HCT116 (cell line): ENCODE measurements at places on chromosomes 11 and 22. TPM values are rescaled to one million over a fixed set of nuclear protein-coding genes. Genes with fewer than 3 reads are reported as not detected.

- H3K4me1 ChIP-seq: no peaks in the 10 kb centered on the region
- DNase-seq: peak; percentile 29
- H3K4me3 ChIP-seq: no peak overlapping the region
- no peaks in the 10 kb centered on the region for H3K27me3 ChIP-seq
- H3K27ac ChIP-seq: no peak overlapping the region
- peaks cover 16% of the 10 kb centered on the region for H3K36me3 ChIP-seq
Measured at GRCh38 chr22:40922484-40923303, 28.5 kb upstream of the RBX1 start.

The RBM4B gene
- 18.1 TPM for total RNA-seq

The ZBTB16 gene
- 0.30 TPM for total RNA-seq

DNA sequence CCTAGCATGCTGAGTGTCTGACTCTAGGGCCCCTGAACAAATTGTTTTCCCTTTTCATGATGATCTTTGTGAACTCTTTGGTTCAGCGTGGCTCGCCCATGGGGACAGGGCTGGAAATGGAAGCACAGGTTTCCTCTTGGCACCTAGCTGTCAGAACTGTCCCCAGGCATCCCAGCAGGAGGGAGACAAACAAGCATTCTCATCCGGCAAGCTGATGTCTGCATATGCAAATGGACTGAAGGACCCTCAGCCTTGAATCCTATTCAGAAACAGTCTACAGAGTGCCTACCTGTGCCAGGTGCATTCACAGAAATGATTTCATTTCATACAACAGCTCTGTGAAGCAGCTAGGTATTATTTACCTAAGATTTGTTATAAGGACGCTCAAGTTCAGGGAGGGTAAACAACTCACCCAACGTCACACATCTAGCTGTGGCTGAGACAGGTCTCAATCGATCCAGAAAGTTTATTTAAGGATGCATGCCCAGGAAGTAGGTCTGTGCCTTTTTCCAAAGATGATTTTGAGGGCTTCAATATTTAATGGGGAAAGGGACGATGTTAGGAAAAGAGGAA lies 176.4 kb downstream of the KIRREL3 start:
- H3K27ac ChIP-seq: no peak overlapping the region
- H3K4me1 ChIP-seq: no peaks in the 10 kb centered on the region
- no peaks in the 10 kb centered on the region for H3K36me3 ChIP-seq
- peaks cover 10% of the 10 kb centered on the region; the same call in 1 of the 2 replicates for H3K27me3 ChIP-seq
- no peak for DNase-seq

GRCh38 chr11:61710019-61710418 lies 29.8 kb downstream of the DAGLA start:
- no peaks in the 10 kb centered on the region for H3K36me3 ChIP-seq
- no peaks in the 10 kb centered on the region for H3K27me3 ChIP-seq
- no peak overlapping the region for H3K27ac ChIP-seq
- H3K4me1 ChIP-seq: peaks cover 2% of the 10 kb centered on the region; the same call in 1 of the 2 replicates

- H3K36me3 ChIP-seq: no peaks in the 10 kb centered on the region
- H3K4me3 ChIP-seq: no peak overlapping the region
- H3K27me3 ChIP-seq: peaks cover 6% of the 10 kb centered on the region; the same call in 1 of the 2 replicates
- no peaks in the 10 kb centered on the region for H3K4me1 ChIP-seq
Measured at GRCh38 chr11:57885298-57886050, 123.9 kb downstream of the CTNND1 start.
